ENCODE measurements at places on chromosomes 11 and 22.

DNA sequence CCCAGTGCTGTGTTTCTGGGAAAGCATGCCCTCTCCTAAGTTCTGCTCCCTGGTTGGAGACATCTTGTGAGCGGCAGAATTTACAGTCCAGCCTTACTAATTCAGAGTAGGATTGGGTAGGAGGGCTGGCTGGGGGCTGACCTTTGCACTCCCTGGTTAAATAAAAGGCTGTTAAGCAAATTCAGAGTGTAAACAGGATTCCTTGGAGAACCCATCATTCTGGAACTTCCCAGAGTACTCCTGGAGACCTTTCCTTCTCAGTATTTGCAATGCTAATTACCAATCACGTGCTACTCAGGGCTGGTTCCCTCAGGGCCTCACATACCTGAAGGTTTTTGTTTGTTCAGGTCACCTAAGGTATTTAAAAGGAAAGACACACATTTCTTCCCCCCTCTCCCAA lies 340.2 kb downstream of the TBC1D22A start:
- no peak for DNase-seq

GRCh38 chr11:110977661-110978060 lies 265.4 kb upstream of the ARHGAP20 start:
- DNase-seq, result no peak

- DNase-seq, result no peak
Measured at GRCh38 chr11:104490182-104490581, 326.2 kb upstream of the PDGFD start.

GRCh38 chr11:10528121-10528520 lies 12.9 kb downstream of the RNF141 start:
- peak; percentile 20 for DNase-seq

GRCh38 chr22:26777156-26777801 lies 119.9 kb downstream of the MIAT start:
- no peak for DNase-seq

DNA sequence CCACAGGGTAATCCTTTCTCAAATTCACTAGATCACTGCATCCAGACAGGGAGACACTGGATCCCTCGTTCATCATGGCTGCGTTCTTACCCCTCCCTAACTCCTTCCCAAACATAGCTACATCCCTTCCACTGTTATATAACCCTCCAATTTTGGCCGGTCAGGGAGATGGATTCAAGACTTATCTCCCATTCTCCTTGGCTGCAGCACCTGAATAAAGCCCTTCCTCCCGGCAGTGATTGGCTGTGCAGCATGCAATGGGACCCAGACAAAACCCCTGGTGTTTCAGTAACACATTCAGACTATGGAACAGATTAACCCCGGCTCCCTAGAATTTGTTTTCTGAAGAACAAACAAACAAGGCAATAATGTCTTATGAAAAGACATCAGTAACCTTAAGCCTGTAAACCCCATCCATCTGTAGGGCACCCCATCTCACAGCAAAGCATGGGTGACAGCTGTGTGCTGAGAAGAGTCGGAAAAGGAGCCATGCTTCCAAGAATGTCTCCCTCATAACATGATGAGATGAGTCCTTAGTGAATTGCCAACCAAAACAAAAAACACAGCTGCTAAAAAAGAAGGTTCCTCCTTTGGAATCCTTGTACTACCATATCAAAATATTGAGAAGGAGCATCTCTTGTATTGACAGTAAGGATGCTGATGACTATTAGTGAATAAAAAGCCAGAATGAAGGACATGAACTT lies 5.0 kb downstream of the MIF start:
- DNase-seq, result no peak

GRCh38 chr22:44882226-44882905 lies 127.4 kb downstream of the PHF21B start:
- DNase-seq, result no peak
